Left lung (tissue), 14 donors: ENCODE measurements at places on chromosomes 16 and 17.

DNA sequence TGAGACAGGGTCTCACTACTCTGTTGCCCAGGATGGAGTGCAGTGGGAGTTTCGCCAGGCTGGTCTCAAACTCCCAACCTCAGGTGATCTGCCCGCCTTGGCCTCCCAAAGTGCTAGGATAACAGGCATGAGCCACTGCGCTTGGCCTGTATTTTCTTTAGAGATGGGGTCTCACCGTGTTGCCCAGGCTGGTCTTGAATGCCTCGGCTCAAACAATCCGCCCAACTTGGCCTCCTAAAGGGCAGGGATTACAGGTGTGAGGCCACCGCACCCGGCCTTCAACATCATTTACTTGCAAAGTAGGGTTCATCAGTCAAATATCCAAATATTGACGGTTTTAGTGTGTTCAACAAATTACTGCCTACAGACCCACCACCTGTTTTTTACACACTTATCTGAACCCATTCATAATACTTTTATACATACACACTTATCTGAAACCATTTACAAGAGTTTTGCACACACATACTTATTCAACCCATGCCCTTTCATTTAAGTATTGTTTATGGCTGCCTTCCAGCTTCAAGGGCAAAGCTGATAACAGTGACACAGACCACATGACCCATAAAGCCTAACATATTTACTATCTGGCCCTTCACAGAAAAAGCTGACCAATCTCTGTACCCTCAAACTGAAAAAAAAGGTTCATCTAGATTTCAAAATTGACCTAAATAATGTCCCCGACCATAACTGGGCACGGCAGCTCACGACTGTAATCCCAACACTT is 11.9 kb downstream of the TMEM170A start:
- no peak for DNase-seq

- DNase-seq = peak; percentile 84
Measured at GRCh38 chr16:20868890-20869289, 31.3 kb downstream of the DCUN1D3 start.

GRCh38 chr16:61952841-61953240 is 83.4 kb downstream of the CDH8 start:
- DNase-seq = no peak

- DNase-seq = no peak
Measured at GRCh38 chr16:27177031-27177774, 26.1 kb upstream of the KDM8 start.

- DNase-seq = no peak
Measured at GRCh38 chr16:69931631-69932030, 19.5 kb upstream of the CLEC18A start.

- DNase-seq = no peak
Measured at GRCh38 chr16:81548876-81549546, 104.4 kb downstream of the CMIP start.

GRCh38 chr16:1264345-1265089 is 8.6 kb downstream of the TPSD1 start:
- DNase-seq = no peak

GRCh38 chr16:85959686-85960085 is 60.7 kb downstream of the IRF8 start:
- no peak for DNase-seq

GRCh38 chr17:36940313-36941264 is 3.3 kb downstream of the LHX1 start:
- DNase-seq = no peak
